ENCODE measurements at places on chromosomes 4 and X.

DNA sequence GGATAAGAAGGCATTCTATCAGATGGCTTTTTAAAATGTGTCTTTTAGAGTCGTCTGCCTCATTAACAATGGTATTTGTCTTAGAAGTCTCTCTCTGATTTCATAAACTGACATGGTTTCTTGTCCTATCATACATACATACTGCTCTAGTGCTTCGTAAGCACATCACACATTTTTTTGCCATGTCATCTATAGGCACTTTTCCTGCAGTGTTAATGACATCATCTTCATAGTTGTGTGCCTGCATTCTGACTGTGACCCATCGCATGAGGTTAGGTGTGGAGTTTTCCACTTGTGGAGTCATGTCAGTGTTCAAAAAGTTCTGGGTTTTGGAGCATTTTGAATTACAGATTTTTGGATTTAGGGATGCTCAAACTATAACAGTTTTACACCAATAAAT is 361.6 kb upstream of the SPOCK3 start:
- DNase-seq: no peak

- peak; percentile 69 for DNase-seq
Measured at GRCh38 chr4:185811509-185812364, at the start of gene SORBS2. TSS of gene SORBS2 (minus strand) at chr4:185812194. CDS start at chr4:185690571, 121,623 bp downstream.

- no peak for DNase-seq
Measured at GRCh38 chrX:85159644-85160043, 83.9 kb downstream of the SATL1 start.

DNA sequence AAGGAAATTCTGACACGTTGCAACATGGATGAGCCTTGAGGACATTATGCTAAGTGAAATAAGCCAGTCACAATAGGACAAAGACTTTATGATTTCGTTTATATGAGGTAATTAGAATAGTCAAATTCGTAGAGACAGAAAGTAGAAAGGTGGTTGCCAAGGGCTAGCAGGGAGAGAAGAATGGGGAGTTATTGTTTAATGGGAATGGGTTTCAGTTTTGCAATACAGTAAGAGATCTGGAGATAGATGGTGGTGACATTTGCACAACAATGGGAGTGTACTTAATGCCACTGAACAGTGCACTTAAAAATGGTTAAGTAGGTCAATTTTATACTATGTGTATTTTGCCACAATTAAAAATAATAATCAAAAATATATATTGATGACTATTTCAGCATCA is 43.4 kb upstream of the TMEM154 start:
- no peak for DNase-seq

DNA sequence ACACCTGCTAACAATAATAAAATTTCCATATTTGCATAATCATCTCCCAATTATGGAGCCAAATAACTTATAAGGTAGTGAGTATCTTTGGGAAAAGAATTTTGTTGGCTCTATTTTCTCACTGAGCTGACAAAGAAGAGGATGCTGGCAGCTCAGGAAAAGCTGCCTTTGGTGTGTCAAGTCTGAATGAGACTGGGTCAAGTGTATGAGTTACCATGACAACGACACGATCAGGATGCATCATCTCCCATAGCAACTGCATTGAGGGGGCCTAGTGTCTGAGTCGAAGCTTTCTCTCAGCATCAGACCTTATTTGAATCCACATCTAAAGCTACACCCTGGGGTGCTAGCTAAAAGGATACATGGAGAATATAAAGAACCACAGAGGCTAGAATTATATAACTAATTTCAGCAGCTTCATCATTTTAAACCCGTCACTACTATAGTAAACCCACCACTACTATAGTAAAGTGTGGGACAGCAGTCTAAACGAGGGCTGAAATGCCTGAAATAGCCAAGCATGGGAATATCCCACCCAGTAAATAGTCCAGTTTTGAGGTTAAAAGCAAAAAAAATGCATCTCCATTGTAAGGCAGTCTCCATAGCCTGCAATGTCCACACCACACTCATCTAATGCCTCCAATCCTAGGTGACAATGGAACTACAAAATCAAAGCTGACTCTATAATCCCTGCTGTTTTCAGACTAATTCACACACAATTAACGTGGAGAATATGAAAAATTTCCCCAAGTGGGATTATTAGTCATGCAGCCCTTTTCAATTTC is 16.0 kb downstream of the GSPT2 start:
- no peak for DNase-seq

DNA sequence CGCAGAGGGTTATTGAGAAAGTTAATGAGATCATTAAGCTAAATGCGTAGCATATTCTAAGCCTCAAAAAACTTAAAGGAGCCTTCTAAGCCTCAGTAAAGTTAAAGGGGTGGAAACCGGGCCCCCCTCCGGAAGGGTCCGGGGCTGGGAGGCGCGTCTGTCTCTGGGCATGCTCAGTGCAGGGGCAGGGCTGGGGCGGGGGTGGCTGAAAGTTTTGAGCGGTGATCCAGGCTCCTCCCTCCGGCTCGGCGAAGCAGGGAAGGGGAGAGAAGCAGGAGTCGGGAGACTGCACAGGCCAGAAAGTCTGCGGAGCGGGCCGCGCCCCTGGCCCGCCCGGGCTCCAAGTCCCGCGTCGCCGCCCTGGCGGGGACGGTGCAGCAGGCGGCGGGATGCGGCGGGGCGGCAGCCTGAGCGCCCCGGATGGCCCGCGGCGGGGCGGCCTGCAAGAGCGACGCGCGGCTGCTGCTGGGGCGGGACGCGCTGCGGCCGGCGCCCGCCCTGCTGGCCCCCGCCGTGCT is at the start of gene EVC:
Gene EVC, plus strand, starts transcription at position 241 of the 518 bp plus-strand sequence. Its CDS starts 180 bp downstream, at position 421.
- DNase-seq: peak; percentile 85

DNA sequence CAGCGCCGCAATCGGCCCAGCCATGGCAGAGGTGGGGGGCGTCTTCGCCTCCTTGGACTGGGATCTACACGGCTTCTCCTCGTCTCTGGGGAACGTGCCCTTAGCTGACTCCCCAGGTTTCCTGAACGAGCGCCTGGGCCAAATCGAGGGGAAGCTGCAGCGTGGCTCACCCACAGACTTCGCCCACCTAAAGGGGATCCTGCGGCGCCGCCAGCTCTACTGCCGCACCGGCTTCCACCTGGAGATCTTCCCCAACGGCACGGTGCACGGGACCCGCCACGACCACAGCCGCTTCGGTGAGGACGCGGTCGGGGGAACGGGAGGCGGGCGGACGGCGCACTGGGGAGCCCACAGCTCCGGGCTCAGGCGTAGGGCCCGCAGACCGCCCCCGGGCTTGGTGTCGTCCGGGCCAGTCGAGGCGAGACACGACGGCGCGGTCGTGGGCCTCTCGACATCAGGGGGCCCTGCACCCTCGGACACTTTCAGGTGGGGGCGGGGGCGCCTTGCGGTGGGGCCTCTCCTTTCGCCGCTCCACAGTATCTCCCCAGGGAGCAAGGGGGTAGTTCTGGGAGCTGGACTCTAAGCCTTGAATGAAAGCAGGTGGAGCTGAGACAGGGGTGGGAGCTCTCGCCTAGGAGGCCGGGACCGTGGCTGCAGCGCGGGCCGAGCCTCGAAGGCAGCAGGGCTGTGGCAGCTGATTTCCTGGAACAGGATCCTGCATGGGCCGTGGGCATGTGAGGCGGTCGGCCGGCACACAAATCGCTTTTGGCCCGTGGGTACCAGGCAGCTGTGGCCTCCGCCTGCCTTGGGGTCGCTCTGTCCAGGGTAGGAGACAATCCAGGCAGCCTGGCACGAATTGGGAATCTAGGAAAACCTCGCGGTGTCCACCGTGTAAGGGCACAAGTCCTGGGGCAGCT is 722 bp downstream of the FGF16 start:
- DNase-seq: peak; percentile 13

GRCh38 chr4:2451036-2451520 is 17.8 kb upstream of the RNF4 start:
- DNase-seq: no peak

- no peak for DNase-seq
Measured at GRCh38 chrX:12768491-12768890, 22.7 kb upstream of the PRPS2 start.

GRCh38 chr4:33882246-33882990 is 2361.9 kb downstream of the ARAP2 start:
- no peak for DNase-seq

GRCh38 chr4:10131202-10131601 is 14.6 kb upstream of the WDR1 start:
- no peak for DNase-seq

- DNase-seq: no peak
Measured at GRCh38 chr4:20127626-20128025, 124.1 kb upstream of the SLIT2 start.

DNA sequence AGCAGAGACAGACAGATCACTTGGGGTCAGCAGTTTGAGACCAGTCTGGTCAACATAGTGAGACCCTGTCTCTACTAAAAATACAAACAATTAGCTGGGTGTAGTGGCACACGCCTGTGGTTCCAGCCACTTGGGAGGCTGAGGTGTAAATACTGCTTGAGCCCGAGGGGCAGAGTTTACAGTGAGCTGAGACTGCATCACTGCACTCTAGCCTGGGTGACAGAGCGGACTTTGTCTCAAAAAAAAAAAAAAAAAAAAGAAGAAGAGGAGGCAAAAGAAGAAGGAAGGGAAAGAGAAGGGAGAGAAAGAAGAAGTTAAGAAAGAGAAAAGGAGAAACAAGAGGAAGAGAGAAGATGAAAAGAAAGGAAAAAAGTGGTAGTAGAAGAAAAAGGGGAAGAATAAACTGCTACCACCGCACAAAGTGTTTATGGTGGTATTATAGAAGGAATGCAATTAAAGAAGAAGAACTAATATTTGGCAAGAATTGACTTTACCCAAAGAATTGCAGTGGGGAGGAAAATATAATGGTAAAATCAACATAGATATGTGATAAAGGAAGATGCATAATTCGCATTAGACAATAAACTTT is 19.6 kb upstream of the NSUN7 start:
- no peak for DNase-seq

DNA sequence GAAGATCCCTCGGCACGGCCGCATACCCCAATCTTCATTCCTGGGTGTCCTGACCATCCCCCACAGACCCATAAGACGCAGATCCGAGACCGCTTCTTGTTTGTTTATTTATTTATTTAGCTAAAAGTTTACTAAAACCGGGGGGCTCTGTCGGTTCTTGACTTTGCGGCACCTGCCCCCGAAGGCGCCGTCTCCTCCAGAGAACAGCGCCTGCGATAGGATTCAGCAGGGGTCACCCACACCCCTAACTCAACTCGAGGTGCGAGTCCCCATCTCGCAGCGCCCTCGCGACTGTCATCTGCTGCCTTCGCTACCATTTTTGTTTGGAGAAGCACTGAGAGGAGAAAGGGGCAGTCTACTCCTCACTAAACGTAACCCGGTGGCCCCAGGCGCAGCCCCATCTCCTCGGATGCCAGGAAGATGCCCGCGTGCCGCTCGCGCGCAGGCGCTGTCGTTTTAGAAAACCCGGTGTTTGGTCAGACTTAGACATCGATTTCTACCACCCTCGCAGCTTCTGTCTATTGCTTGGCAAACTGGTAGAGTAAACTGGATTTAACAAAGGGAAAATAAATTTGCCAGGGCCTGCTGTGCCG is 18.9 kb upstream of the GPR101 start:
- DNase-seq: peak; percentile 39

GRCh38 chr4:6804082-6804752 is 21.7 kb downstream of the KIAA0232 start:
- DNase-seq: no peak

GRCh38 chr4:176864238-176864637 is 71.5 kb upstream of the VEGFC start:
- no peak for DNase-seq

GRCh38 chr4:98110214-98110613 is 33.1 kb downstream of the STPG2 start:
- DNase-seq: no peak

GRCh38 chr4:174631901-174632758 is 109.8 kb upstream of the HPGD start:
- peak; percentile 61 for DNase-seq
